GM04503 (cell line): ENCODE measurements at places on chromosomes 16 and 17.

DNA sequence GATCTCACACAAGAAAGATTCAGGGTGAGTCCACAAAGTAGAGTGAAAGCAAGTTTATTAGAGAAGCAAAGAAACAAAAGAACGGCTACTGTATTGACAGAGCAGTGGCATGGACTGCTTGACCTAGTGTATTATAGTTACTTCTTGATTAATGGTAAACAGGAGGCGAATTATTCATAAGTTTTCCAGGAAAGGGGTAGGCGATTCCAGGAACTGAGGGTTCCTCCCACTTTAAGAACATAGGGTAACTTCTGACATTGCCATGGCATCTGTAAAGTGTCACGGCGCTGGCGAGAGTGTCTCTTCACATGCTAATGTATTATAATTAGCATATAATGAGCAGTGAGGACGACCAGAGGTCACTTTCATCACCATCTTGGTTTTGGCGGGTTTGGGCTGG, 93.2 kb downstream of the CACNG3 start:
- DNase-seq = no peak

DNA sequence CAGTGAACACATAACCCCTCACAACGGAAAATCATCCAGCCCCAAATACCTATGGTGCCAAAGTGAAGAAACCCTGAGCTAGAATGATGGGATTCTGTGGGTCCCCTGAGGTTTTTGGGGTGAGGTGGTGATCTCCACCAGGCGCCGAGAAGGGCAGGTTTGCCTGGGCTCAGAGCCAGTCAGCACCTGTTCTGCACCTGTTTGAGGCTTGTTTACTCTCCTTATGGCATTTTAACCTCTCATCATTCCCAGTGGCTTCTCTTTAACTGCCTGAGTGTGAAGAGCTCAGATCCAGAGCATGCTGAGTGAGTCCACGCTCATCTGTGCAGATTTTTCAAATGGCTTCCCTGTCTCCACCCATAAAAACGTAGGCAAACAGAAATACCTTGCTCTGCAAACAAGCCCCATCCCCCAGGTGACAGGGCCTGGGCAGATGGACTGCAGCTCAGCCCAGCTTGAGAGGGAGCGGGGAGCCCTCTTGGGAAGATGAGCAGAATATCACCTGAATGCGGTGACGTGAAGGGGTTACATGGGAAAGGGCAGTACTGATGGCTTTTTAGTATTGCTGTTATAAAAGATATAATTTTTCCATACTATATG, 40.1 kb upstream of the CLEC19A start:
- no peak for DNase-seq

- no peak for DNase-seq
Observed at GRCh38 chr16:64498363-64498762, 623.5 kb downstream of the CDH11 start.

DNA sequence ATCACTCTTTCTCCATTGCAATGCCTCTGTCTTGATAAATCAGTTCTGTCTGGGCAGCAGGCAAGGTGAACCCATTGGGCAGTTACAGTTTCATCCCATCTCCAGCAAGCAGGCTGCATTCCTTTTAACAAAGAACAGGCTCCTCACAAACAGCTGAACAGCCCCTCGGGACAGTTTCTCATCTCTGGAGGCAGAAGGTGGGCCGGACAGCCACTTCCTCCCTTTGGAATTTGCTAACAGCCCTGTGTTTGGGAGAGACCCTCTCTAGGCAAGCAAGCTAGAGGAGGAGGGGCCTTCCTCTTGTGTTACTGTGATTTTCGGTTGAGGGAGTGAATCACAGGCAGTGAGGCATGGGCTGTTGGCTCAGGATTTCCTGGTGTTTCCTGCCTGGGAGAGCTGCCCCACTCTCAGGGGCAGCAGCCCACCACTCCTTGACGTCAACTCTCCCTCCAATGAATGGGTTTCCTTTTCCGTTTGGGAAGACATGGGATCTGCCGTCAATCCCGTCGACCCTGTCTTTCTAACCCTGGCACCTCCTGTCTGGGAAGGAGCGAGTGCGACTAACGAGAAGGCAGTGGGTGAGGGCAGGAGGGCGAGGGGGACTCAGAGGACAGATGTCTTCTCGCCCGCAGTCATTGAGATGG, 3.7 kb upstream of the PGS1 start:
- no peak for DNase-seq

- DNase-seq = no peak
Observed at GRCh38 chr16:8916541-8917225, 34.5 kb downstream of the LITAFD start.

DNA sequence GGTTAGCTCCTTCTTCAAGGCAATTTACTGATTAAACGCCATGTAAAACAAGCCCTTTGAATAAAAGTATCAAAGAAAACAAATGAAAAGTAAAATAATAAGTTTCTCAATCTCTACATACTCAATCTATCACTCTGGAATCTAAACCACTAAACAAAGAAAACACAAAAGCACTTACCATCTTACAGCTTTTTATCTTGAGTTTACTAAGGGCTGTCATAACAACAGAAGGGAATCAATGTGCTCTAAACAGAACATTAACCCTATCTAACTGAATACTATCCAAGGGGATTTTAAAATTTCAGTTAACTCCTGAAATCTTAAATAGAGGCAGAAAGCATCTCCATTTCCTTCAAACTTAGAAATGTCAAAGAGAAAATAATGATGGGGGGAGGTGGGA, 3.4 kb downstream of the SKA2 start:
- no peak for DNase-seq

- no peak for DNase-seq
Observed at GRCh38 chr16:5001986-5002385, 31.7 kb downstream of the NAGPA start.

GRCh38 chr17:49986396-49987289, 8.4 kb downstream of the DLX3 start:
- no peak for DNase-seq

DNA sequence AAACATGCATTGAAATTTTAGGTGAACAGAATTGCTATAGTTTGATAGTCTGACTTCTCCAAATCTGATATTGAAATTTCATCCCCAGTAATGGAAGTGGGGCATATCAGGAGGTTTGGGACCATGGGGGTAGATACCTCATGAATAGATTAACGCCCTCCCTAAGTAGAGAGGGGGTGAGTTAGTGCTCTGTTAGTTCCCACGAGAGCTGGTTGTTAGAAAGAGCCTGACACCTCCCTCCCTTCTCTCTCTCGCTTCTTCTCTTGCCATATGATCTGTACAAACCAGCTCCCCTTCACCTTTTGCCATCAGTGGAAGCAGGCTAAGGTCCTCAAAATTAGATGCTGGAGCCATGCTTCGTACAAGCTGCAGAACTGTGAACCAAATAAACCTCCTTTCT, 78.8 kb downstream of the BRIP1 start:
- no peak for DNase-seq

DNA sequence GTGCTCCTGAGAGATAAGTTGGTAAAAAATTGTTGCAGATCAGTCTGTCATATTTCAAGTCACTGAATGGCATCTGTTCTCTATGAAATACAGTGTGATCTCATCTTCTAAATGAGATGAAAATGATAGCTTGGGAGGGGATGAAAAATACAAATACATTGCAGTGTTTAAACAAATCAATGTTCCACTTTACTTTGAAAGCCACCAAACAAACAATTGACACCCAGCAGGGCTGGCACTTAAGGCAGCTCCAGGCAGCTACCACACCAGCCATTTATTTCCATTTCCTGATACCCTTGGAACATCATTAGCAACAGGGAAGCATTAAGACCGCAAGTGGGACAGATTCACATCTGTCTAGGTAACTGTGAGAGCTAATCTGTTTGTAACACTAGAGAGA, 827.6 kb upstream of the KIF2B start:
- no peak for DNase-seq

DNA sequence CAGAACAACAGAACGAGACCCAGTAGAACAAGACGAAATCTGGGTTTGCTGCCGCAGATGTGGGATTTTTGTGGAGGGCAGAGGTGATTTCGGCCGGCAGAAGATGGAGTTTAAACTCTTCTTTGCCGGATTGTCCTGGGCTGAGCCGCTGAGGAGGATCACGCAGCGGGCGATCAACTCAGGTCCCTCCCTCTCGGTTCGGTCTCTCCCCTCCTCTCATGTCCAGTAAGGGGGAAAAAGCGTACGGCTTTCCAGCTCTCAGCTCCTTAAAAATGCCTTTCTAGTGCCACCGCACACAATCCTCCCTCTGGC, 2.5 kb downstream of the PHF12 start:
- DNase-seq = no peak
